ENCODE measurements at places on chromosomes 16 and 17. TPM values are rescaled to one million over a fixed set of nuclear protein-coding genes. Genes with fewer than 3 reads are reported as not detected.
A peak's percentile ranks its signal among the peaks of the same experiment; 100 is the strongest.

HCRT gene
- not detected for total RNA-seq

SCN4A gene
- total RNA-seq, result not detected

UTP4 gene
- 32.1 TPM for total RNA-seq

TBX2 gene
- total RNA-seq, result 23.6 TPM

TBC1D3 gene
- not detected for total RNA-seq

DOK4 gene
- 22.0 TPM for total RNA-seq

MLKL gene
- 4.5 TPM for total RNA-seq

CCDC78 gene
- total RNA-seq, result 0.56 TPM

DNA sequence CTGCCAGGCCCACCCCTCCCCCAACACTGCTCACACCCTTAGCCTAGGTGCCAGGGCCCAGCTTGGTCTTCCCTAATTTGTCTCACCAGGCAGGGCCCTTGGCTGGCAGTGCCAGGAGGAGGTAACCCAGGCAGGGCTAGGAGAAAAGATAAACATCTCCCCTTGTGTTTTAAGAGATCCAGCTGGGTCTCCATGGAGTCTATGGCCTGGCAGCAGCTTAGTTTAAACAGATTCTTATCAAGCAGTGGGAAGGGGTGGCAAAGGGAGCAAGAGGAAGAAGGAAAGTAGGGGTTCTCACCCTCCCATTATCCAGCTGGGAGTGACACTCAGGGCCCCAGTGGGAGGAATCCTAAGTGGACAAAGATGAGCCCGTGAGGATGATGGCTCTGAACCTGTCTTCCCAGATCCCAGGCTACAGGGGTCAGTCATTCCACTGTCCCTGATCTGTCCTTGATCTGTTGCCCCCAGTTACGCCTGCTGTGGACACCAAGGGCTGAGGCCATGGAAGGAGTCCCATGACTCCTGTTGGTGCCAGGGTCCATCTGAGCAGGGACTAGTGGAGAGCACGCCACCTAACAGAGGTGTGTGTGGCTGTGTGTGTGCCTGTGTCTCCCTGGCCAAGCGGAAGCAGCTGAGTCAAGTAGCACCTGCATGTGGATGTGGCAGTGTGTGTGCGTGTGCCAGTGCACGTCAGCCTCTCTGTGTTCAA lies 47.4 kb upstream of the MEIOC start:
- DNase-seq, result no peak

GRCh38 chr17:32350666-32351418 lies 885 bp downstream of the ZNF207 start:
- DNase-seq, result peak; percentile 62

GRCh38 chr16:3009568-3010390 lies 2.9 kb upstream of the CLDN9 start:
- peak; percentile 9 for DNase-seq

DNA sequence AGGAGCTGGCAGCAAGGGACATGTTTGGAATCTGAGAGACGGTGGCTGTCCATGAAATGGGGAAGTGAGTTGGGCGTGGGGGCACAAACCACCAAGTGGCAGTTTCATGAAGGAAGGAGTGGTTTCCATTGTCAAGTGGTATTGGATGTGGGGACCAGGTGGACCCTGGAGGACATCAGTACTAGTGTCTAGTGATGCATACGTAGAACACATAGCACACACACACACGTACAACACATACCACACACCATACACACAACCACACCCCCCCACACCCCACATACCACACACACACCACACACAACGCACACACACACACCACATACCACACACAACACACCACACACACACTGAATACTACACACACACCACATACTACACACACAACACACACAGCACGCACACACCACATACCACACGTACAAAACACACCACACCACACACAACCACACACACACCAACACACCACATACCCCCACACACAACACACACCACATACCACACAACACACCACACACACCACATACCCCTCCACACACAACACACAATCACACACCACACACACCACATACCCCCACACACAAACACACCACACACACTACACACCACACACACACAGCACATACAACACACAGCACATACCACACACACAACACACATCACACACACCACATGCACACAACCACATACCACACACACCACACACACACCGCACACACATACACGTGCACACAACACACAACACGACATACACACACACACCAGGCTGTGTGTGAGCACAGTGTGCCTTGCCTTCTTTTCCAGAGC lies 41.1 kb upstream of the GSE1 start:
- no peak for DNase-seq

DNA sequence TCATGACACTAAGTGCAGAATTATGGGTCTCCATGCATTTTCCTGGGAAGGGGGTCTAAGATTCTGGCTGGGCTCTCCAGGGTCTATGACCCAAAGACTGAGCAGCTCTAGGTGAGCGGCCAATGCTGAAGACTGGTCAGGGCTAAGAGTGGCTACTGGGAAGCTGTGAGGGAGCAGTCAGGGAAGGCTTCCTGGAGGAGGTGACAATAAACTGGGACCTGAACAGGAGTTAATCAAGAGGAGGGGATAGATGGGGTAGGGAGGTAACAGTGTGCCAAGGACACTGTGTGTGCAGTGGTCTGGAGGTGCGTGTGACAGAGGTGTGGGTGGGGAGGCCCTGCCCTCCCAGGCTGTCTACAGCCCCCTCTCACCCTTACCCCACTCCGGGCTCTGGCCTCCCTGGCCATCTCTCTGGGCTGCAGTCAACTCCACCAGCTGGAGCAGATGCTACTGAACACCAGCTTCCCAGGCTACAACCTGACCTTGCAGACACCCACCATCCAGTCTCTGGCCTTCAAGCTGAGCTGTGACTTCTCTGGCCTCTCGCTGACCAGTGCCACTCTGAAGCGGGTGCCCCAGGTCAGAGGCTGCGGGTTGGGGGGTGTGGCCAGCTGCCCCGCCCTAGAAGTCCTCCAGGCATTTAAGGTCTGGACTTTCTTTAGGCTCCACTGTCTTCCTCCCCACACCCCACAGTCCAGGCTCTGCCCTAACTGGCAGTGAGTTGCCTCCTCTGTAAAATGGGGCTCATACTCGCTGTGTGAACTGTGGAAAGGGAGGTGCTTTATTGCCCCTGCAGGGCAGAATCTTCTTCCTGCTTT lies 20.4 kb downstream of the ADGRG5 start:
- no peak for DNase-seq

DNA sequence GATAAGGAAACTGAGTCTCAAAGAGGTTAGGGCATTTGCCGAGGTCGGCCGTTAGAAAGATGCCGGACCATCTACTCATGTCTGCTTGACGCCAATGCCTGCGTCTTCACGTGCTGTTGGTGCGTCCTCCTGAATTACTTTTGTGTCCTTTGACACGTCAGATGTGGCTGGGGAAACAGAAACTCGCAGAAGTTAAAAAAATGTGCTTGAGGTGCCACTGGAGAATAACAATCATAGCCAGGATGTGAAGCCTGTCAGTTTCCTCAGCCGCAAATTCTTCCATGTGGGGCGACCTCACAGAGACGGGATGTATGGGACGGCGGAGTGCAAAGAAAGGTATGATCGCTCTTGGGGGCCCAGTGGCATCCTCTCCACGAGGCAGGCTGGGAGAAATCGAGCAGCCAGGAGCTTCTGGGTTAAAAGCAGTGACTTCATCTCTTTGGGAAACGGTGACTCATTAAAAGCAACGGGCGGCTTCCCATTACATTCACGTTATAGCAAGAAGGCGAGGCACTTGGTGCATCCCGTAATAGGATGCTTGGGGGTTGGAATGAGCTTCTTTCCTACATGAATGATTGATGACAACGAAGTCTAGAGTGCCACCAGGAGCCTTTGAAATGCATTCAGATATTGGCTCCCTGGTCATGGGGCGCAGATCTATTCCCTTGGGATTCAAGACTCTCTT lies 67.8 kb downstream of the BMERB1 start:
- peak; percentile 96 for DNase-seq

DNA sequence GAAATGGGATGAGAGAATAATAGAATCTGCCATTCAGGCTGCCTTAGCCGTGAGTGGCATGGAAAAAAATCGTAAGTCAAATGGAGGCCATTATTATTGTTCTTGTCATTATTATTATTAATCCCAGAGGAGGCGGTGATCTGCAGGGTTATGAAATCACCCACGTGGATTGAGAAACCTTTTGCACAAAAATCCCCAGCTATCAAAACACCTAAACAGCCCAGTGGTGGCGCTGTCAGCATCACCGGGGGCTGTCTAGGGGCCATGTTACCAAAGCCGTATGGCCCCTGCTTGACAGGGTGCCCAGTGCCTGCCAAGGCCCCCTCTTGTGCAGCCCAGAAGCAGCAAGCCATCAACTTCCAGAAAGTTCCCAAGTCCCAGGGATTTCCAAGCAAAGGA lies 25.2 kb downstream of the CNGB1 start:
- no peak for DNase-seq

DNA sequence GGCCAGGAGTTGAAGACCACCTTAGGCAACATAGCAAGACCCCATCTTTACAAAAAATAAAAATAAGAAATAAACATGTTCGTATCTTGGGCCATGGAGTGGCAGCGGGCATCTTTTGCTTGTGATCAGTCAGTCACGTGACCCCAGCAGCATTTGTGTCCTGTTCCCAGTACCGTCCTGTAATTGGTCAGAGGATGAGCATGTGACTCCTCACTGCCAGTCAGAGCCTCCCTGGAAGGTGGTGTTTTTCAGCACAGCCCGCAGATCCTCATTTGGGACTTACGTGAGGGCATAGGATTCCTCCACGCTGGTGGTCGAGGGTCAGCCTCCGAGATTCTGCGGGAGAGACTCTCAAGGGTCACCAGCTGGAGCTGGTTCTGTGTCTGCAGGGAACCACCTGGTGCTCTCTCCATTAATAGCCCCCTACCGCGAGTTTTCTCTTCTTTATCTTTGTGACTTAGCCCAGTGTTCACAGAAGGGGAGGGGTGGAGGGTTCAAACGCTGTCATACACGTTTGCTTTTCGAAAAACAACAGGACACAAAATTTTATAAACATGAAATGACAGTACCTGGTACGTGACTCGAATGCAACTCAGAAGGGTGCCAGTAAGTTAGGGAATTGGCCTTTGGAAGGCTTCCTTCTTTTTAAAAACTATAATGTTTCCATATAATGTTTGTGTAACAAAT lies 17.2 kb downstream of the MRC2 start:
- DNase-seq, result no peak

- no peak for DNase-seq
Measured at GRCh38 chr17:31318851-31319661, 2.4 kb downstream of the EVI2A start.

- no peak for DNase-seq
Measured at GRCh38 chr16:55000595-55000994, 69.9 kb downstream of the IRX5 start.

DNA sequence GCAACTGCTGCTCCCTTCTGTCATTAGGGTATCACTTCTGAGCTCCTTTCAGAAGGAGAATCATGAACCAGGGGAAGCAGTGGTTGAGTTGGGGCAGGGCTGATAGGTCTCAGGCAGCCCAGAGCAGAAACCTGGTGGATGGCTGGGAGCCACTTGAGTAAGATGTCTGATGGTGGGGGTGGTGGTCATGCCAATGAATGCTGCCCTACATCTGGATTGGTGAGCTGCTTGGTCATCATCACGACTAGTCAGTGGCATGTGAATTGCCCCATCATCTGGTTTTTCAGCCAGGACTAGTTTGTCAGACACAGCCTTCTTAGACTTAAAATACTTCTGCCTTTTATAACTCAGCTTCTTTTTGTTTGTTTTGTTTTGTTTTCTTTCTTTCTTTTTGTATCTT lies 2.6 kb downstream of the GID4 start:
- peak; percentile 75 for DNase-seq

DNA sequence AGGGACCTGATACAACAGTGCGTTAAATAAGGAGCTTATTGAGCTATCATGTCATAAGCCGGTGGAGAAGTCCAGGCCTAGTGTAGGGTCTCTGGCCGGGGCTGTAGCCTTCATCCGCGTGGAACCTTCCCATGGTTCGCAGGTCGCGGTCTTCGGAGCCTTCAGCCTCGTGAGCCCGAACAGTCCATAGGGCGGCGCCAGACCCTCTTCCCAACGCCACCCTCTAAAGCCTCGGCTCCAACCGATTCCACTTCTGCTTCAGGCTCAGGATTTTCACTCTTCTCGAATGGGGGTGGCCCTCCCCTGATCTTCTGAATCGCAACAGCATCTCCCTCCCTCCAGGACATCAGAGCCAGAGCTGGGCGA lies 10.3 kb upstream of the BRCA1 start:
- no peak for DNase-seq

DNA sequence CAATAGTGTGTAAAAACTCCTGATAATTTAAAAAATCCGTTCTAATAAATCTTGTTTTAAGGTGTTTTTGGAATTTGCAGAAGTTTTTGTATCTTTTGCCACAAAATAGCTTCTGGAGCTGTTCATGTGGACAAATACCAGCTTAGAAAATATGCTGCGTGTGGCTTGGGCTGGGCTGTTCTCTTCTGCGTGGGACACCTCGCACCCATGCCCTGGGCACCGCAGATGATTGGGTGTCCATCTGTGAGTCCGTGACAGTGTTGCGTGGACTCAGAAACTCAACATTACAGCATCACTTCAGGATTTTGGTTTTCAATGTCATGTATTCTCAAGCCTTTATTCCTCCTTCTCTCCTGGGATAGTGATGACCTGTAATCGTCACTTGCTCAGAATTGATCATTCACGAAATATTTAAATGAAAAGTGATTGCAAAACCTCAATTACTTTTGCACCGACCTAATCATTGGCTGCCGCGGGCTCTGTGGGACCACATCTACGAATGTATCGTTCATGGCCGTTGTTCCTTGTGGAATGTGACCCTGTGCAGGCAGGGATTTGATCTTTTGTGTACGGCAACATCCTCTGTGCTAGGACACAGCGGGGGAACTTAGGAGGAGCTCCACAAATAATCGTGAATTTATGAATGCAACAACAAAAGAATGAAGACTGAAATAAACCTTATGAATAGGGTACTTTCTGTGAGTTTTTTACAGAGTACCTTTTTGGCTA lies 210.3 kb upstream of the FOXF1 start:
- DNase-seq, result no peak

DNA sequence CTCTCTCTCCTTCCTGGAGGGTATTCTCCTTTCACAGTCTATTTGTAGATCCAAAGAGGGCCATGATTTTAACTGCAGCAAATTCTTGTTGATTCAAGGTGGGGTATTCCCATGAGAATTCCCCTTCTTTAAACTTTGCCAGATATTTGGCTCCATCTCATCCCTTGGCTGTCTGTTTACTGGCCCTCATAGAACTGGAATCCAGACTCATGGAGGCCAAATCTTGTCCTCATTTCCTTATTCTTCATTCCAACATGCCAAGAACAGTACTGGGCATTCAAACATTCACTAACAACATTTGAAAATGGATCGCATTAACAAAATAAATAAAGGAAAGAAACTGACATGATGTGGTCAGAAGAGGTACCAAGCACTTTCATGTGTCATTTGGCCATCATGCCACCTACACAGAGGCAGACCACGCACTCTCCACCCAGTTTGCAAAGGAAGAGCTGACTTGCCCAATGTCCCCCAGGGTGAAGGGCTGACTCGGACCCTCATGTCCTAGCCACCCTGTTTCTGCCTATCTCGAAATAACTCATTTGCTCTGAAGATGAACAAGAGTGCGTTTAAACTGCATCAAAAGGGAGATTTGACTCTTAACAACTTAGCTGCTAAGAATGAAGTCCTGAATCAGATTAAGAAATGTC lies 23.1 kb upstream of the SLC35B1 start:
- DNase-seq, result no peak

GRCh38 chr16:74281300-74281699 lies 15.3 kb upstream of the PSMD7 start:
- no peak for DNase-seq

- no peak for DNase-seq
Measured at GRCh38 chr16:79008869-79009179, 591.7 kb downstream of the MAF start.

- DNase-seq, result no peak
Measured at GRCh38 chr16:27402964-27403600, 1.1 kb downstream of the IL21R start.

- no peak for DNase-seq
Measured at GRCh38 chr16:815861-816260, 15.3 kb upstream of the GNG13 start.
